ENCODE measurements at places on chromosomes 4 and X.
A peak's percentile ranks its signal among the peaks of the same experiment; 100 is the strongest.

GRCh38 chr4:134260126-134260525 is 58.5 kb upstream of the PABPC4L start:
- DNase-seq: no peak

DNA sequence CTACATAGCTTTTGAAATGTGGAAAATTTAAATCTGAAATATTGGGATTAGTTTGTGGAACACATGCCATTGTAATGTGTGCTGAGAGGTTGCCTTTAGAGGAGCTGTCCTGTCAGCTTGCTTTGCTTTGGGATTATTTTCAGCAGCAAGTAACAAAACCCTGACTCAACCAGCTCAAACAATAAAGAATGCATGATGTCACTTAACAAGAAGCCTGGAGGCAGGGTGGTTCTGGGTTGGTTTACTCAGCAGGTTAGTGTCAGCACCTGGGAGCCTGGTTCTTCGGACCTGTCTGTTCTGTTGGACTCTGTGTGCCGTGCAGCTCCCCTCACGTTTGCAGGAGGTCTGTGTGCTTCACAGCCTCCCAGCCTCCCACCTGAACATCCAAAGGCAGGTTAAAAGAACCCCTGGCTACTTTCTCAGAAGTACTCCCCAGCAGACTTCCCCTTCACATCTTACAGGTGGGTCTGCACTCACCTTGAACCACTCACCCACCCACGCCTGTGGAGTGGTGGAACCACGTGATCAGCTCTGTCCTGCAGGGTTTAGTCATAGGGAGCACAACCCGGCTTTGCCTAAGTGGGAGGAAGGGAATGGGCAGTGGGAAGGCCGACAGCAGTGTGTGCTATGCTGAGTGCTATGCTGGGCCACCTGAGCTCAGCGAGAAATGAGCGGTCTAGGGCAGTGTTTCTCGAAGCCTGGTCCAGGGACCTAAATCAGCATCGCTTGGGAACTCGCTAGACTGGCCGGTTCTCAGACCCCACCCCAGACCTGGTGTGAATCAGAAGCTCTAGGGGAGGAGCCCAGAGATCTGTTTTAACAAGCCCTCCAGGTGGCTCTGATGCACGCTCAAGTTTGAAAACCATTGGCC is 20.4 kb downstream of the TMEM131L start:
- peak; percentile 84 for DNase-seq

DNA sequence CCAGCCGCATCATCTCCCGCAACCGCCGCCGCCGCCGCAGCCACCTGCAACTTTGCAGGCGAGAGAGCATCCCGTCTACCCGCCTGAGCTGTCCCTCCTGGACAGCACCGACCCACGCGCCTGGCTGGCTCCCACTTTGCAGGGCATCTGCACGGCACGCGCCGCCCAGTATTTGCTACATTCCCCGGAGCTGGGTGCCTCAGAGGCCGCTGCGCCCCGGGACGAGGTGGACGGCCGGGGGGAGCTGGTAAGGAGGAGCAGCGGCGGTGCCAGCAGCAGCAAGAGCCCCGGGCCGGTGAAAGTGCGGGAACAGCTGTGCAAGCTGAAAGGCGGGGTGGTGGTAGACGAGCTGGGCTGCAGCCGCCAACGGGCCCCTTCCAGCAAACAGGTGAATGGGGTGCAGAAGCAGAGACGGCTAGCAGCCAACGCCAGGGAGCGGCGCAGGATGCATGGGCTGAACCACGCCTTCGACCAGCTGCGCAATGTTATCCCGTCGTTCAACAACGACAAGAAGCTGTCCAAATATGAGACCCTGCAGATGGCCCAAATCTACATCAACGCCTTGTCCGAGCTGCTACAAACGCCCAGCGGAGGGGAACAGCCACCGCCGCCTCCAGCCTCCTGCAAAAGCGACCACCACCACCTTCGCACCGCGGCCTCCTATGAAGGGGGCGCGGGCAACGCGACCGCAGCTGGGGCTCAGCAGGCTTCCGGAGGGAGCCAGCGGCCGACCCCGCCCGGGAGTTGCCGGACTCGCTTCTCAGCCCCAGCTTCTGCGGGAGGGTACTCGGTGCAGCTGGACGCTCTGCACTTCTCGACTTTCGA is 654 bp downstream of the ATOH1 start:
- no peak for DNase-seq

GRCh38 chrX:13194291-13195103 is 125.4 kb downstream of the ATXN3L start:
- DNase-seq: no peak

DNA sequence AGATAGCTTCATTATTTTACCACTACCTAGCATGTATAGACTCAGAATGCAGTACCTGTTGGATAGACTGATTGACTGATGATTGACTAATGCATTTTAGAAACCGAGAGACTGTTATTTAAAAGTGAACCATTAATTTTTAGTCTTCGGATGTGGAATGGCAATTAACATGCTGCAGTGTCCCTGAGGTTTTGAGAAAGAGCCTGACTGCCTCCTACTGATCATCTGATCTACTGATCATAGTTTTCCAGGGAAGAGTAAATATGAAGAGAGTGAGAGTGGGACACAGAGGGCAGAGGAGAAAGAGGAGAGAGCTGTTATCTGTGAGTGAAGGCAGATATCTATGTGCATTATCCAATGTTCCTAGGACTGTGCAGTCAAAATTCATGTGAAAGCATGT is 764.7 kb downstream of the TRIML1 start:
- DNase-seq: no peak

DNA sequence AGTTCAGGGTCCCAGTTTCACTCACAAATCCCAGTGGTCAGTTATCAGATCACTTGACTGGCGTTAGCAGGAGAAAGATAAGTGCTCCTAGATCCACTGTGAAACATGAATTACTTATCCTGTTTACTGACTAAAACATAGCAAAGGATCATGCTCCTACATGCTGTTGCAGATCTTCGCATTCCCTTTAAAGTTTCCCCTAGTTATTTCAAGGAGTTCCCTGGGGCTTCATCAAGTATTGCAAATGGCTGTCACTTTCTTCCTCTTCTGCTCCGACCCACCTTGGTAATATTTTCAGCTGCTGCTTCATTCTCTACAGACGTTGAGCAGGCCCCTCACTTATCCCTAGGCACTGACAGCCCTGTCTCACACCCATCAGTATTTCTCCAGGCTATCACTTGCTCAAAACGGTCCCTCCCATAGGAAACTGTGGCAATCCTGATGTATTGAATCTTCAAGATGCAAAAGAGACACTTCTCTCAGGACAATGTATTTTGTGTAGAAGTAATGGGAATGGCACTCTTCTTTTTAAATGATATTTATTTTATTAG is 466.0 kb downstream of the INPP4B start:
- DNase-seq: no peak

DNA sequence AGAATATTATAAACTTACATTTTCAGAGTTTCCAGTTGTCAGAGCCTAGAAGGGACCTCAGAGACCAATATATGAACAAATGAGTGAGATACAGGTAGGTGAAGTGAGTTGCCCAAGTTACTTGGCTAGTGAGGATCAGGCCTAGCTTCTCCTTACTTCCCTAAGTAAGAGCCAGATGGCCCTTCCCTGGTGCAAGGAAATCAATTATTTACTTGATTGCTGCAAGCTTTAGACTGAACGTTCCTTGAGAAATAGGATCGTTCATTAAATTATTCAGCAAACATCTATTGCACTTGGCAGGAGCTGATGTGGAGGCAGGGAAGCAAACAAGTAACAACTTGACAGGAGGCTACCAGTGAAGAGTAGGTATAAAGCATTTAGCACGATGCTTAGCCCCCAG is 117.8 kb downstream of the EFHC2 start:
- DNase-seq: no peak

DNA sequence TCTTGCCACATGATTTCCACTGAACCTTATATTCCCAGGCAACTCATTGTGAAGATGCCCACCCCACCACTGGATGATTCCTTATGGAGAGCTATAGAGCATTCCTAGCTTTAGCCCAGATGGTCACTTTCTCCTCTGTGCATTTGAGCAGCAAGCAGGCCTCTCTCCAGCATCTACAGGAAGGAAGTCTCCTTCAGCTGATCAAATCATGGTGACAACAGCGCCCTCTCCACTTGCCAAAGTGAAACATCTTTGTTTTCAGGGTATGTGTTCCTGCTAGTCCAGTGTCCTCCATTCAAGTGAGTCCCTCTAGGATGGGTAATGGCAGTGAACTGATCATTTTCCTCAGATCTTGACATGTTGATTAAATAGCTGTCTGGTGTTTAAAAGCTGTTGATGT is 10.9 kb upstream of the SYTL5 start:
- no peak for DNase-seq

- DNase-seq: peak; percentile 54
Observed at GRCh38 chr4:7781366-7781765, 158.3 kb downstream of the AFAP1 start.

GRCh38 chr4:88187766-88188165 is 29.3 kb upstream of the ABCG2 start:
- DNase-seq: no peak

DNA sequence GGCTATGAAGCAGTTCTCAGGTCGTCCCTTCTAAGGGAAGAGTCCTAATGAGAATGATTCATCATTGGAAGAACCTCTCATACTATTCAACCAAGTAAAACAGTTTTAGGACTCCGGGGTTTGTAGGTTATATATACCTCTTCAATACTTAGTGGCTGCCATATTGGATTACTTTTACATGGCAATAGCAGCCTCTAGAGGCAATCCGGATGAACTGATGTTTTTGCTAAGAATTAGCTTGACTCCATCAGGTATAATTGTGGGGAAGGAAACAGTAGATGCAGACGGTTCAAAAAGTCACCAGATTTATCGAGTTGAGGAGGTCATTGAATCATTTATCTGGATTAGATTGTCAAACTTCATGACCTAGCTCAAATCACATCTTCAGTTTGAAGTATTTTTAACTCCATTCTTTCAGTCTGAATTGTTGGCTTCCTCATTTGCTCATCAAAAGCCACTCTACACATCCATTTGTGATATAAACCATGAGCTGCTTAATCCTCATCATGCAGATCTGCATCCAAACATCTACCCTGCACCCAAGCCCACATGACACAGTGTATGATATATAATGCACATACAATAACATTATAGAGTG is 28.4 kb downstream of the GUCY1B1 start:
- DNase-seq: peak; percentile 53

Measured in fibroblast of skin of scalp (primary cell).